Forelimb muscle (tissue), 1 donor: ENCODE measurements at places on chromosomes 1 and 21.

DNA sequence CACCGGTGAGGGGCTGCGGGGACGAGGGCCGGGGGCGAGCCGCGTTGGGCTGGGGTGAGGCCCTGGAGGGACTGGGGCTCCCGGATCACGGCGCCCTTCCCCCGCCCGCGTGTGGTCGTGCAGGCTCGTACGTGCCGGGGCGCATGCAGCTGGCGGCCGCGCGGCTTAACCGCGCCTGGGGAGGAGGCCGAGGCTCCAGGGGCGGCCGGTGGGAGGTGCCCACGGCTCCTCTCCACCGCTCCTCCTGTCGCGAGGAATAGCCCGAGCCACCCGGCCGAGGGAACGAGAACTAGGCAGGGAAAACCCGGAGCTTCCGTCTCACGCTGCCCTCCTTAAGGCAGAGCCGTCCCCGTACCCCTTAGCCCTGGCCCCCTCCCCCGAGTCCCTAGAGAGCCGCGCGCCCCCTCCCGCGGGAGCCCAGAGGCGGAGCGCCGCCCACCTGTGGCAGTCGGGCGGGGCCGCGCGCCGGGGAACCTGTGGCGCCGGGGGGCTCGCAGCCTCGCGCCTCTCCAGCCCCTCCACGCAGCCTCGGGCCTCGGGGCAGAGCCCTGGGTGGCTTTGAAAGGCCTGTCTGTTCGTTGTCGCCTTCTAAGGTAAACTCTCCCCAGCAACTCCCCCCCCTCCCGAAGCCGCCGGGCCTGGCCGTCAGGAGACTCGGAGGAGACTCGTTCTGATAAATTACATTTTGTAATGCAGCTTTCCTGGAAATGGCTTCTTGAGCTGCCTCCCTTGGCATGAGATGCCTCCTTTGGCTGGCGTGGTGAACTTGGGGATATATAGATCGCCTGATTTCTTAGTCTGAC, 746 bp downstream of the AK4 start:
- DNase-seq: no peak

DNA sequence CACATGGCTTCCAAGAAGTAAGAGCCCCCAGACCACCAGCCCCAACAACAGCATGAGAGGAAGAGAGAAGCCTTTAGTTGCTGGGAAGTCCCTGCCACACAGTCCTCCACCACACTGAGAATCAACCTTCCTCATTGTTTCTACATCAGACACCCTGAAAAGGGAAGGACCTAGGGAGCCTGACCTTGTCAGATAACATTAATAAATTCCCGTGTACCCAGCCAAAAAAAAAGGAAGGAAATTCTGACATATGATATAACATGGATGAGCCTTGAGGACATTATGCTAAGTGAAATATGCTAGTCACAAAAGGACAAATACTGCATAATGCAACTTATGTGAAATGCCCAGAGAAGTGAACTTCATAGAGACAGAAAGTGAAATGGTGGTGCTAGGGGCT, 65.6 kb upstream of the ARHGAP29 start:
- DNase-seq: no peak

DNA sequence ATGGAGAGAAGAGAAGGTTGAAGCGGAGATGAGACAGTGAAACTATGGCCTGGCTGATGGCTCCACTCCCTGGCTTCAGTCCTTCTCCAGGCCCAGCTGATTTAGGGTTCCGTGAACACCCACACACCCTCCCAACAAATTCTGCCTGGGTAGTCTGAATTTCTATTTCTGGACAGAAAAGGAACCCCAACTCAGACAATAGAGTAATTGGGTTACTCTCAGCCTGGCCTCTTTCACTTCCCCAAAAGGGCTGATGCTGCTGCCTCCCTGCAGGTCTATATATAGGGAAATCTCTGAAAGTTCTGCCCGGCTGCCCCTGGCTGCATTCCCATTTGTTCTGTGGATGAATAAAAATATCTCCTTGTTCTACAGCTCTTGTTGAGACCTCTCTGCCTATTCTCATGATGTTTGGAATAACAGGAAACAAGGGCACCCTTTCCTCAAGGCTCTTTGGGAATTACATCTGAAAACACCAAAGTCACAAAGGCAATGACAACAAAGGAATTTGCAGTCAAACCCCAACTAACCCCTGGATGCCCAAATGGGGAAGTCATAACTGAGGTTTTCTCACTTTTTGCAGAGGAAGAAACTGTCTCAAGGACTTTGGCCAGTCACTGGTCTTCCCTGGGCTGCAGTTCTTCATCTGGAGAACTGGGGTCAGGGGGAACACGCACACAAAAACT, 11.4 kb upstream of the ZSCAN20 start:
- DNase-seq: no peak

DNA sequence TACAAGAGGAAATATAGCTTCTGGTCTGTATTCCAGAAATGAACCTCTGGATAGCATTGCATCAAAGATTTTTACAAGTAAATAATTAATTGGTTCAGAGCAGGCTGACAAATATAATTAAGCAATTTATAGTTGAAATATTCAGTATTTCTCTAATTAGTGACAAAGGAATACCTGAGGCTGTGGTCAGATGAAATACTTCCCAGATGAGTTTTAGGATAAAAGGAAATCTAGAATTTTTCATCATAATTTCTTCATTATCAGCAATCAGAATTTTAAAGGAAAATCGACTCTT, 112.8 kb downstream of the NEK7 start:
- DNase-seq: no peak

- no peak for DNase-seq
Observed at GRCh38 chr1:91846007-91846638, 39.8 kb downstream of the TGFBR3 start.
